NCI-H2107 (cell line): ENCODE measurements at places on chromosomes 7 and 10.

- no peak for DNase-seq
Measured at GRCh38 chr7:81736091-81736490, 33.8 kb downstream of the HGF start.

DNA sequence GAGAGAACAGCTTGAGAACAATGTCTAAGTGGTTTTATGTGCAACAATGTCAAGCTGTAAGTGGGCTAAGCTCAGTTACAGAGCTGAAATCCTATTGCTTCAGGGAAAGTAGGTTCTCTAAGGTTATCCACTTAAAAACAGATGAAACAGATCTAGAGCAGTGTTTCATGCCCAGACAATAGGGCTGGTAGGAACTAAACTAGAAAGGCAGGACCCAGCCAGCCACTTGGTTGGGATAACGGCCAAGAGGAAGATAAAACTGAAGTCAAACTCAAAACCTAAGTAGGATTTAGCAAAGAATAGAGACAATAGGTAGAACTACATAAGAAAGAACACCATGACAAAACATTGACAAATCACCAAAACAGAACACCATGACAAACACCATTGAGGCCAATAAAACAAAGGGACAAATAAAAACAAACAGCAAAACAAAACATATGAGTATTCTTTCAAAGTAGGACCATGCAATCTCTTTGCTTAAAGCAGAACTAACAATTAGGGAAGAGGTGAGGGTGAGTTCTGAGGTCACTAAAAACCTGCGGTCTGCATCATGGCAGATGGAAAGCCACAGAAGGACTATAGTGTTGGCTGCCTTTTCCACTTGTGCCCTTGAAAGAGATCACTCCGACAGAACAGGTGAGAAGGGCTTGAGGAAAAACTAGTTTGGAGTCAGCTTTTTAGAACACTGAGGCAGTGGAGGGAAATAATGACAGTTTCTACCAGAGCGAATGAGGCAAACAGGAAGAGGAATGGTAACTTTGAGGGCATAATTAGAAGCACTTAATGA, 81.0 kb downstream of the HGF start:
- DNase-seq, result peak; percentile 26

GRCh38 chr7:101720324-101720723, 91.2 kb upstream of the MYL10 start:
- DNase-seq, result no peak

- DNase-seq, result no peak
Measured at GRCh38 chr10:109996766-109997171, 11.0 kb upstream of the ADD3 start.

GRCh38 chr7:83872501-83872900, 223.6 kb upstream of the SEMA3E start:
- no peak for DNase-seq
